Right ventricle myocardium superior (tissue), 1 donor: ENCODE measurements at places on chromosomes 3 and 15.

DNA sequence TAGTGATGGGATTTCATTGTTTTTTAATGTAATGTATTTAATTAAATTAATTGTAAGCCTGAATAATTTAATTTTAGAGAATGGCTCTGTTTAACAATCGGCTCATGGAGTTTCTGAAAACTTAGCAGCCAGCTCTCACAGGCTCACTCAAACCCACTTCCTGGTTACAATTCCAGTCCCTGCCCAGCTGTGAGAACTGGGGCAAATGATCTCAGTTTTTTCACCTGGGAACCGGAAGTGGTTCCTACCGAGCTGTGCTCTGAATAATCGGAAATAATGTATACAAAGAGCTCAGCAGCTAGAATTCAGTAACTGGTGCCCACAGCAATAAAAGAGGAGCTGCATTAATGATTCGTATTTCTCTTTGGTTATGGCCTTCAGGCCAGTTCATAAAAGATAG lies 244.3 kb upstream of the MCTP2 start:
- no peak for DNase-seq

DNA sequence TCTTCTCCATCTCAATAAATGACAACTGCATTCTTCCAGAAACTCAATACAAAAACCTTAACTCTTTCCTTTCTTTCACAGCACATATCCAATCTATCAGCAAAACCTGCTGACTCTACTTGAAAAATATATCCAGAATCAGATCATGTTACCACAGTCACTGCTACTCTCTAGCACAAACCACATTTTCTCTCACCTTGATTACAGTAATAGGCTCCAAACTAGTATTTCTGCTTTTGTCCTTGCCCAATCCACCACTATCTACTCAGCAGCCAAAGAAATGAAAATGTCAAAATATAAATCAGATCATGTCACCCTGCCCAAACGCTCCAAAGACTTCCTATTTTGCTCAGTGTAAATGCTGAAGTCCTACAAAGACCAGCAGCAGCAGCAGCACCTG lies 15.2 kb downstream of the TMCC1 start:
- DNase-seq: no peak

- DNase-seq: no peak
Measured at GRCh38 chr3:39531066-39531465, 63.6 kb downstream of the MOBP start.

GRCh38 chr15:34358948-34359347 lies 8.0 kb downstream of the LPCAT4 start:
- DNase-seq: no peak

- no peak for DNase-seq
Measured at GRCh38 chr15:37586011-37586583, 348.3 kb upstream of the TMCO5A start.

- no peak for DNase-seq
Measured at GRCh38 chr3:19734453-19734852, 199.6 kb downstream of the EFHB start.

DNA sequence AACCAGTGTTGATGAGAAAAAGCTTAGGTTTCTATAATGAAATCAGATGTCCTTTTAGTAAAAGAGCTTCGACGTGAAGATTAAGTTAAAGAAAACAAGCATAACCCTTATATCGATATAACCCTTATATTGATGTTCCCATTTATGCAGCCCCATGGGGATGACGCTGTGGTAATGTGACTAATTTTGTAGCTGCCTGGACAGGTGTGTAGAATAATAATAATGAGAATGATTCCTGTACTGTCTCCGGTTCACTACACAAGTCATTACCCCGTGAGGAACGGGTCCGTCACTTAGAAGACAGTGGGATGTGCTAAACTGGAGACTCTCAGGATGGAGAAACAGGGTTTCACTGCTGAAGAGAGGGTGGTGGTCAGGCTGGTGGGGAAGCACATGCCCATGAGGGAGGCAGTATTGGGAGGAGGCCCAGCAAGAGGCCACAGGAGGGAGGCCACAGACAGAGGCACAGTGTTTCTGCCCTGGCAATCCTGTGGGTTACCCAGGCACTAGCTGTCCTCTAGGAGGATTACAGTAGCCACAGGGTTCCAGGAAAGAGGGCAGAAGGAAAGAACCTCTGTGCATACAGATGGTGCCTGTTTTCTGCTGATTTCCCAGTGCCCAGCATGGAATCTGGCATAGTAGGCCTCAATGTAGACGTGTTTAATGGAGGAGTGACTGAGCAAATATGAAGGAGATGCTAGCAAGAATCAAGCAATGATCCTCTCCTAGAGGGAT lies 191.1 kb upstream of the TSC22D2 start:
- DNase-seq: no peak

DNA sequence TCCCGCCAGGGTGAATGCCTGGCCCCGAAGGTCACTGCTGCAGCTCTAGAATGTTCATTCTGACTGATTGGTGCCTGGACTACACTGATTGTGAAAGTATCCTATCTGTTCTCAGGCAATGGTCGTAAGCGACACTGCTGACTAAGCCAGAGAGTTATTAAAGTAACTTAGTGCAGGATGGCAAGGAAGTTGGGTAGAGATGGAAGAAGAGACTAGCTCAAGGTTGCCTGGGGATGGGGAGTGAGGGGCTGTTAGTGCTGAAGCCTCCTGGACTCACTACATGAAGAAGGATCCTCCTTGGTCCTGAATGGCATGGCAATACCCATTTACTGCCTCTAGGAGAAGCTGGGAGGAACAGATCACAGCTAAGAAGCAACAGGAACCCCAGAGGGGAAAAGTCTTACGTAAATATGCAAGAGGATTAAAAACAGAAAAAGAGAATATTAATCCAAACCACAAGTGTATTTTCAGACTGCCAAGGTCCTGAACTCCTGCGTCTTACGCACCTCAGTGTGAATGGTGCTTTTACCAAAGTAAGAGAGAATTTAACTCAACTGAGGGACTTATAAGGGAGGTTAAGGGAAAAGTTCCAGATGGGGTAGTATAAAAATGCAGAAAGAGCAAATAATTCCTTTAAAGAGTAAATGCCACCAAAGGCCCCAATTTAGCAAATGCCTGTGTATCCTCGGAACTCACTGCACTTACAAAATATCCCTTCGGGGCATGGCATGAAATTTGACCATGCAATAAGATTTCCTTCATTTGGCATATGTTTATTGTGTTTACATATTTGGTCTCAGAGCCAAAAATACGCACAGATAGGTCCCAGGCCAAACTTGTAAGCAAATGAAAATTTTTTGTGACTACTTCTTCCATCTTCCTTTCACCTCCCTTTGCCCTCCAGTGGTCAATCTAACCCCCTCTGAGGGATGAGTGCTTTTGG lies 64.0 kb upstream of the DGKG start:
- no peak for DNase-seq

GRCh38 chr3:104642827-104643226 lies 723.9 kb upstream of the ALCAM start:
- no peak for DNase-seq

- no peak for DNase-seq
Measured at GRCh38 chr3:126963261-126964190, 19.4 kb upstream of the PLXNA1 start.

DNA sequence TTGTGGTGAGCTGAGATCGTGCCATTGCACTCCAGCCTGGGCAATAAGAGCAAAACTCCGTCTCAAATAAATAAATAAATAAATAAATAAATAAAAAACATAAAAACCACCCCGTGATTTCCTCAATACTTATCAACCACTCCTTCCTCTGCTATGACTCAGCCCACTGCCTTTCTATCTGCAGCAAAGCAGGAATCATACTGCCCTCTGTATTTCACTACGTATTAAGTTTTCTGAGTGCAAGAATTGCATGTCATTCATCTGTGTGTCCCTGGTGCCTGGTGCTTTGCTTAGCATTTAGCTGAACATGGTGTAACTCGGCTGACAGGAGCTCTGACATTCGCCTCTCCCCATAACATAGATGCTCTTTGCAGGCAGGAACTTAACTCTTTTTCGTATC lies 7.1 kb downstream of the LSG1 start:
- DNase-seq: no peak

GRCh38 chr15:65738649-65739048 lies 53.4 kb downstream of the DENND4A start:
- DNase-seq: no peak
